D721Med (cell line): ENCODE measurements at places on chromosomes 11 and 22.

DNA sequence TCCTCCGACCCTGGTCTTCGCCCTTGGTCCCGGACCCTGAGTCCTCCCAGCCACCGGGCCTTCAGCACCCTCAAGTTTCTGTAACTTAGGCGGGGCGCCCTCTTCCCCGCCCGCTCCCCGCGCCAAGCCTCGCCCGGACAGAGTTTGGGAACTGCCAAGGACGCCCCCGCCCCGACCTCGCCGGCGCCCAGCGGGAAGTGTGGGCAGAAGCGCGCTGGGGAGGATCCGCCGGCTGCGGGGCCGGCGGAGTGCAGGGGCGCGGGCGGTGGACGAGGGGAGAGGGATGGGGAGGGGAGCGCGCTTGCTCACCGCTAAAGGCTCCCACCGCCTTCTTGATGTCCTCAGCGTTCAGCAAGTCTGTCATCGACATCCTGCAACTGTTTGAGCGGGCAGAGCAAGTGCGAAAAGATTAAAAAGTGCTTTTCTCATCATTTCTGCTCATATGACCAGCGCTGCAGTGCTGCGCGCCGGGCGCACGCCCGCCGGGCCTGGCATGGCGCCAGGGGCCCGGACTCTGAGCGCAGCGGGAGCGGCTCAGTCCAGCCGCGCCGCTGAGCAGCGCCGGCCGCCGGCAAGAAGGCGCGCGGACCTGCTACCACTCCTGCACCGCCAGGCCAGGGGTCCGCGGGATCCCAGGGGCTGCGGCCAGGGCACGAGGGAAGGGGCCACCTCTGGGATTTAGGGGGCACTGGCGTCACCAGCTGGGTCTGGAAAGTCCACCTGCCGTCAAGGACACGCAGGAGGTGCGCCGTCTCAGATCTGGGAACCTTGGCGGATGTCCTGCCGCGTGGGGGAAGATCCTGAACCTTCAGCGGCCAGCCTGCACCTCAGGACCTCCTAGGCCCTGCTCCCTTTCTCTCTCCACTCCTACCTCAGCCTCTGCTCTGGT is at the start of gene PVALB:
Gene PVALB, minus strand, starts transcription at position 400 of the 889 bp plus-strand sequence. Its CDS starts 30 bp downstream, at position 370.
- no peak for DNase-seq

- DNase-seq = no peak
Observed at GRCh38 chr11:57288771-57289579, 35.8 kb downstream of the TNKS1BP1 start.

- DNase-seq = no peak
Observed at GRCh38 chr11:70948855-70949531, 303.4 kb downstream of the SHANK2 start.

- DNase-seq = no peak
Observed at GRCh38 chr11:95924414-95924760, 480 bp upstream of the MTMR2 start.

- no peak for DNase-seq
Observed at GRCh38 chr22:44164031-44164430, 16.7 kb upstream of the PARVG start.

DNA sequence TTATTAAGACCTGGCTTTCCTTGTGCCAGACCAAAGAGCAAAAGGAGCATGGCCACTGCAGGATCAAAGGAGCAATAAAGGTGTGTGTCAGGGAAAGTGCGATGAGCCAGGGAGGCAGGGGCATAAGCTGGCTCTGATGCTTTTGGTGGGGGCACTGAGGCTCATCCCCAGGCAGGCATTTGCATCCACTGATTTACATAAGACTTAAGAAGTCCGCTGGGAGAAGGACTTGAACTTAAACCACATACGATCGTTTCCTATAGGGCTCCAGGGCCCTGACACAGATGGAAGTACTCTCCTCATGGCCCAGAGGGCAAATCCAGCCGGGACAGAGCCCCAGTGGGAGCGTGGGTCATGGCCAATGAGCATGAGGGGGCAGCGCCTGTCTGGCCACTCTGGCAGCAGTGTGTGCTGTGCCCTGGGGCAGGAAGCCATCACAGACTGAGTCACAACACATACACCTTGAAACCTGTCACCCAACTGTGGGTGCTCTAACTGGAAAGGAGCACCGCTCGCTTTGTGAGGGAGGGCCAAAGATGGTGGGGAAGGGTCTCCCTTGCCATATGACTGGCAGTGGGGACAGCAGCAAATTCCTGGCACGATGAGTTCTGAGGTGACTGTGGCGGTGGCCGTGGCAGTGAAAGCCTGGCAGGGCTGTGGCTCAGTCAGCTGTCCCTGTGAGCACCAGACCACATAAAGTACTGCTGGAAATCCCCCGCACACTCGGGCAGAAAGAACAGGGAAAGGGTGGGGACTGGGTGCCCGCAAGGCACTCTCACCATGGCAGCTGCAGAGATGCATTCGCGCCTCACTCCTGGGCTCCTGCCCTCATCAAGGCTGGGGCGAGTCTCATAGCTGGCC is 79.4 kb upstream of the LMO1 start:
- DNase-seq = no peak

DNA sequence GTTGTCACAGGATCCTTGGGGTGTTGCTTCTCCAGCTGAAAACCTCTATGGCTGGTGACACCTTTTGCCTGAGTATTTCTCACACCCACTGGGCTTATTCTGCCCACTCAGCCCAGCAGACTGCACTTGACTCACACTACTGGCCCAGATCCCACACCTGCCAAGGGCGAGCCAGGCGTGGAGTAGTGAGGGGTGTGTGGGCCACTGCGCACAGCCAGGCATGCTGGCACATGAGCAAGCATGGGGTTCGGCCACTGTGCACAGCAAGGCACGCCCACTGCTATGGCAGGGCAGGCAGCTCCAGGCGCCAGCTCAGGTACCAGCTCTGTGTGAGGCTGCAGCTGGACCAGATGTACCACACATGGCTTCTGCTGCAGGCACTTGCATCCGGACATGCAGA is 116.5 kb upstream of the MTNR1B start:
- DNase-seq = no peak
